ENCODE measurements at places on chromosomes 2 and 18.

DNA sequence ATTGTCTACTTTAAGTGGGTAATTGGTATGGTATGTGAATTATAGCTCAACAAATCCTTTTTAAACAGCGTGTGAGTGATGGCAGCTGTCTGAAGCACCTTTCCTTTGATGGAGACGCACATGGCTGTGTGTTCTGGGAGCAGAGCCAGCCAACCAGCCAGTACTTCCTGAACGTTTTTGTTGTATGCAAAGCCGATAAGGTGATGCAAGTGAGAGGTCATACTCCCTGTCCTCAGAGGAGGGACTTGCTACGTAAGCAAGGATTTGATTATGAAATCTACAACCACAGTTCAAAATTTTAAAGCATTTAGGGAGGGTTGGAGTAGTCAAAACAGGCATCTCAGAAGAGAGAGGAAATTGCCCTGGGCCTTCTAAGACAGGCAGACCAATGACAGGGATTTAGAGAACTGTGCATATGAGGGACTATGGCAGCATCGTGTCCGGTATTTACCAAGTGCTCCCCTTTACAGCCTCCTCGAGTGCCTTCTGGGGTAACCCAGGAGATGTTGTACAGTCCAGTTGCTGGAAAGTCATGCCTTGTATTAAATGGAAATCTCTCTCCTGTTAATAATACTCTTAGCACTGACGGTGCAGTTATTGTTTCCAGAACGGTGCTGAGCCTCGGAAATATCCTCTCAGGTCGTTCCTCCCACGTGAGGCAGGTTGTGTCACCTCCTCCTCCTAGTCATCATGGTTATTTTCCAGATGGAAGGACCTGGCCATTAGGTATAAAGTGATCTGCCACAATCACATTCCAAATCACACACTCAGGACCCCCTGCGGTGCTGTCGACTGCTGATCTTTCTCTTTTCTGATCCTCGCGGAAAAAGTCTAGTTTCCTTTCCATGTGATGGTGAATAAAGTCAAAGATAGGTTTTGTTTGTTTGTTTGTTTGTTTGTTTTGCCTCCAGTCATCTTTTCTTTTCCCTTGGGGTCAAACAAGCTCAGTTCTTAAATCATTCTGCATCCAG lies 28.4 kb downstream of the ARHGEF4 start:
- DNase-seq = peak; percentile 63

DNA sequence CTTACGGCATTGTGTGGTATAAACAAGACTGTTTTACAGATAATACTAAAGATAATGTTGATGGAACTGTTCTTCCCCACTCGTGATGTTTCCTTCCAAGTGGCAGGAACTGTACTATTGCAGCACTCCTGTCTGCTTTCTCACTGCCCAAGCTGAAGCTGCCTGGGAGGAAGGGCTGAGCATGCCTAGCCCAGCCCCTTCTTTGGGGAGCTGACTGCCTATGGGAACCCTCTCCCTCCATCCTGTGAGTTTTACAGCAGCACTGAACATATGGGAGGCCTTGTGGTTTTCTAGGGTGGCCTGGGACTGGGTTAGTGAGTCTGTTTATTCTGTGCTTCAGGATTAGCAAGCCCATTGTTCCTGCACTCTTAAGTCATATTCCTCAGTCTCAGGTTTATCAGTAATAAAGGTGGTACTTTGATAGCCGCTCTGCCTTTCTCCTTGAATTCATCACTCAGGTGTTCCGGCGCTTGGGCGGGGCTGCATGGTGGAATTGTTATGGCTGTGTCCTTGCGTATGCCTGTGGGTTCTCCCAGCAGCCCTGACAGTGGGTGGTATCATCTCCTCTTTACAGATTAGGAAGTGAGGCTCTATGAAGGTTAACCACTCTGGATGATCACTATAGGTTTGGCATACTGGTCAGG lies 379.7 kb downstream of the PTPRM start:
- peak; percentile 74 for DNase-seq

GRCh38 chr2:41167014-41167413 lies 715.1 kb upstream of the SLC8A1 start:
- no peak for DNase-seq

DNA sequence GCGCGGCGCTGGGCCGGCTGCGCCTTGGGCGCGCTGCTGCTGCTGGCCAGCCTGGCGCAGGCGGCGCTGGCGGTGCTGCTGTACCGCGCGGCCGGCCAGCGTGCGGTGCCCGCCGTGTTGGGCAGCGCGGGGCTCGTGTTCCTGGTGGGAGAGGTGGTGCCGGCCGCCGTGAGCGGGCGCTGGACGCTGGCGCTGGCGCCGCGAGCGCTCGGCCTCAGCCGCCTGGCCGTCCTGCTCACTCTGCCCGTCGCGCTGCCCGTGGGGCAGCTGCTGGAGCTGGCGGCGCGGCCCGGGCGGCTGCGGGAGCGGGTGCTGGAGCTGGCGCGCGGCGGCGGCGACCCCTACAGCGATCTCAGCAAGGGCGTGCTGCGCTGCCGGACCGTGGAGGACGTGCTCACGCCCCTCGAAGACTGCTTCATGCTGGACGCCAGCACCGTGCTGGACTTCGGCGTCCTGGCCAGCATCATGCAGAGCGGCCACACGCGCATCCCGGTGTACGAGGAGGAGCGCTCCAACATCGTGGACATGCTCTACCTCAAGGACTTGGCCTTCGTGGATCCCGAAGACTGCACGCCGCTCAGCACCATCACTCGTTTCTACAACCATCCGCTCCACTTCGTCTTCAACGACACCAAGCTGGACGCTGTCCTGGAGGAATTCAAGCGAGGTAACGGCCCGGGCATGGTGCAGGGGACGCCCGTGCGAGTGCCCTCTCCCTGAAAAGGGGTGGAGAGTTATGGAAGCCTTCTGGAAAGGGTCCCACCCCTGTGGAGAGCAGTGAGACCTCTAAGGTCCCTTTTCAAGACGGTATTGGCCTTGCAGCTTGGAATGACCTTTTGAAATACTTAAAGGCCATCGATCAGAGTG lies 1.0 kb downstream of the CNNM3 start:
- peak; percentile 24 for DNase-seq

GRCh38 chr2:231211486-231211885 lies 13.1 kb downstream of the ARMC9 start:
- DNase-seq = no peak

GRCh38 chr2:75556679-75557366 lies 3.9 kb downstream of the EVA1A start:
- peak; percentile 35 for DNase-seq

GRCh38 chr2:158967731-158968395 lies 577 bp upstream of the TANC1 start:
- peak; percentile 62 for DNase-seq

- DNase-seq = peak; percentile 76
These were observed 35.5 kb downstream of the ACVR1 start for GRCh38 chr2:157840568-157841156.

DNA sequence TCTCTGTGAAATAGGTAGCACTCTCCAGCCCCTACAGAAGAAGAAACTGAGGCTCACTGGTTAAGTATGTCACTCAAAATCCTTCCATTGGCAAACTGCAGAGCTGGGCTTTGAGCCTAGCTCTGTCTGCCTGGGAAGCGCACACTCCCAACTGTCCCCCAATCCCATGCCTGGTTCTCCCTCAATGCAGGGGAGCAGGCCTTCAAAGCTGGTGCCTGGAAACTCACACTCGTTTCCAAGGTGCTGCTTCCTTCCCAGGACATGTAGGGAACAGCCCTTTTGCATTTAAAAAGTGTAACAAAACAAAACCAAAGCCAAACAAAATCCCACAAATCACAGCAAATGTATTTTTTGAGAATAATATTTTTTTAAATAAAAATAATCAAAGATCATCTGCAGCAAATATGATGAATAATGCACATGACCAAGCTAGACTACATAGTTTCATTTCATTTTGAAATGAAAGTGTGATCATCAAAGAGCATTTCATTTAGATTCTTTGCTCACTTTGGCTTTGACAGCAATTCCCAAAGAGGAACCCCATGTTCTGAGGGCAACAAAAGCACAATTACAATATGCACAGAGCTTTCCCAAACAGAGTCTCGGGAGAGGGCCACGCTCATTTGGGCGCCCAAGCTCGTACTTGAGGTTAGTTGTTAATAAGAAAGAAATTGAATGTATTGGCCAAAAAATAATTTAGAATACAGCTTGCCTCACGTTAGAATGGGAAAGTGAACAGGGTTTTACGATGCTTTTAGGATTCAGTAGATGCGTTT lies 96.7 kb upstream of the ACKR3 start:
- no peak for DNase-seq

DNA sequence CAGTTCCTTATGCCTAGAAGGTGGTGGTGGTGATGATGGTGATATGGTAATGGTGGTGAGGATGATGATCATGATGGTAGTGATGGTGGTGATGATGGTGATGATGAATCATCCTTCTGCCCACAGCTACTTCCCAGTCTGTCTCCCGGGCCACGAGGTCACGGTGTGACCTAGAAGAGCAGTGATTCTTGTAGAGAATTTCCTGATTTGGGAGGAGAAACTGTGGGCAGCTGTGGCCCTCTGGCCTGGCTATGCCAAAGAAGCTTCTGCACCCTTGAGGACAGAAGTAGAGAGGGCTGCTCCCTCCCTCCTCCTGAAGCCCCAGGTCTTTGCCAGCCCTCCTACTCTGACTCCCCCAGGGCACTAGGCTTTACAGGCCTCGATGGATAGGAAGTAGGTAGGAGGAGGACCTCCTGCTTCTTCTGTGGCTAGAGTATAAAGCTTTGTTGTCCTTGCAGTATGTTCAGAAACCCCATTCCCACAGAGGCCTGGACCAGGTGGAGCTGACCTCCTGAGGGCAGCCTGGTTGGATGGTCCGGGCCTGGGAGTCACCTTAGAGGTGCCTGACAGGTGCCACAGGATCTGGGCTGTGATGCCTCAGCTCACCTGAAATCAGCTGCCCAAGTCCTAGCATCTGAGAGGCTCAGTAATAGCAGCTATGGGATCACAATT lies 57.9 kb upstream of the EPAS1 start:
- DNase-seq = no peak

GRCh38 chr2:67389286-67389685 lies 7.8 kb upstream of the ETAA1 start:
- peak; percentile 74 for DNase-seq

GRCh38 chr2:218186355-218186766 lies 19.6 kb upstream of the CXCR1 start:
- DNase-seq = peak; percentile 39

DNA sequence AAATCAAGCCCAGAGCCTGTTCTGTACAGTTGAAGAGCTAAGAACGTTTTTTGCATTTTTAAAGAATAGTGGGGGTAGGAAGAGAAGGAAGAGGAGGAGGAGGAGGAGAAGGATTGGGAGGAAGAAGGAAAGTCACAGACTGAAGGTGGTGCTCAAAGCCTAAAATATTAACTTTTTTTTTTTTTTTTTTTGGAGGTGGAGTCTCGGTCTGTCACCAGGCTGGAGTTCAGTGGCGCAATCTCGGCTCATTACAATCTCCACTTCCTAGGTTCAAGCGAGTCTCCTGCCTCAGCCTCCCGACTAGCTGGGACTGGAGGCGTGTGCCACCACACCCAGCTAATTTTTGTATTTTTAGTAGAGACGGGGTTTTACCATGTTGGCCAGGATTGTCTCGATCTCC lies 18.3 kb upstream of the KLHL29 start:
- DNase-seq = no peak

- DNase-seq = no peak
These were observed 269.8 kb downstream of the BCL11A start for GRCh38 chr2:60283626-60284025.

DNA sequence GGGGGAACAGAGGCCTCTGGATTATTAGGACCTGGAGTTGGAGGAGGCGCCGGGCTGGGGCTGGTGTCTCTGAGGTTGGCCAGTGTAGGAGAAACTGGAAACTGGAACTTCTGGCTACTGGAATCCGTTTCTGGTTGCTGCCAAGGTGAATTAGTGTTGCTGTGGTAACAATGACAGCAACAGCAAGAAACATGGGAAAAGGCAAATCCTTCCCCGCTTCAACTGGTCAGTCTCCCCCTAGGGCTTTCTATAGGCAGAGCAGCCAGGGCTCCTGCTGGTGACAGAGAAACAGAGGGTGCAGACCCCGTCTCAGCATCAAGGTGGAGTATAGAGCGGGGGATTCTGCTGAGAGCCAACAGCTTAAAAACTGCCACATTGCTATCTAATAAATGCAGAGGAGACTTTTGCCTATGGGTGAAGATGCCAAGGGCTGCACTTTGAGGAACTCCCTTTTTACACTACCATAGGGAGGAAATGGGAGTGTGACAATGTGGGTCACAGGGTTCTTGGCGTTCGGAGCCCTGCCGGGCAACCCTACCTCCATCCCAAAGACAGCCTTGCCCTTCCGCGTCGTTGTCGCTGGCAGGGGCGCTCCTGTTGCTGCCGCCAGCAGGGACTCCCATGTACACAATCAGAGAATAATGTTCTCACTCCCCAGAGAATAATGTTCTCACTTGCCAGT lies 81.4 kb upstream of the CABLES1 start:
- peak; percentile 68 for DNase-seq

DNA sequence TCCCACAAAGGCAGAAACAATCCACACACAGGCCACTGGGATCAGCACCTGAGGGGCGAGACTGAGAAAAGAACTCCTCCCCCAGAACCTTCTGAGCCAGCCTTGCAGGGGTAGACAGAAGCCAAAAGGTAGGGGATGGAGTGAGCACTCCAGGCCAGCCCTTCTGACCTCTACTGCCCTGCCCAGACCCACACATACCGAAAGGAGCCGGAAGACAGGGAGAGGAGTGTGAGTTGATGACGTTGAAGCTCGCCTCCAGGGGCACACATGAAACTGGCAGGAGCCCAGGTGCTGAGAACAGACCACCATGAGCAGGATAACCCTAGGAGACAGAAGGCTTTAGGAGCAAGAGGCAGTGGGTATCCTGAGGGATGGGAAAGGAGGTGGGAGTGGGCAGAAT lies 1.8 kb downstream of the SLC23A3 start:
- DNase-seq = no peak

GRCh38 chr2:210028178-210028577 lies 25.7 kb downstream of the RPE start:
- no peak for DNase-seq

DNA sequence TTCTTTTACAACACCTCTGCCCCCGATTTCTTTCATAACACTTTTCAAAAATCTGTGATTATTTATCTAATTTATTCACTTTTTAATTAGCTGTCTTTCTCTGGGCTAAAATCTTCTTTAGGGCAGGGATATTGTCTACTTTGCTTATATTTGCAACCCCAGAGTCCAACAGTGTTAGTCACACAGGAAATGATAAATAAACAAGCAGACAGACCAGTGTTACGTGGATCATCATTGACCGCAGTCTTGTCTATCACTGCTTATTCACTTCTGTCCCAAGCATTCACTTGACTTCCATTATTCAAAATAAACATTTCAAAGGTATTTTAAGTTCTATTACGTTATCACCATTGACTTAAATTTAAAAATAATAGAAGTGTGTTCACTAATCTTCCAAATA lies 237.6 kb upstream of the UBE2E3 start:
- peak; percentile 22 for DNase-seq
